BJ (cell line): ENCODE measurements at places on chromosomes 4 and X.
A peak's percentile ranks its signal among the peaks of the same experiment; 100 is the strongest.

DNA sequence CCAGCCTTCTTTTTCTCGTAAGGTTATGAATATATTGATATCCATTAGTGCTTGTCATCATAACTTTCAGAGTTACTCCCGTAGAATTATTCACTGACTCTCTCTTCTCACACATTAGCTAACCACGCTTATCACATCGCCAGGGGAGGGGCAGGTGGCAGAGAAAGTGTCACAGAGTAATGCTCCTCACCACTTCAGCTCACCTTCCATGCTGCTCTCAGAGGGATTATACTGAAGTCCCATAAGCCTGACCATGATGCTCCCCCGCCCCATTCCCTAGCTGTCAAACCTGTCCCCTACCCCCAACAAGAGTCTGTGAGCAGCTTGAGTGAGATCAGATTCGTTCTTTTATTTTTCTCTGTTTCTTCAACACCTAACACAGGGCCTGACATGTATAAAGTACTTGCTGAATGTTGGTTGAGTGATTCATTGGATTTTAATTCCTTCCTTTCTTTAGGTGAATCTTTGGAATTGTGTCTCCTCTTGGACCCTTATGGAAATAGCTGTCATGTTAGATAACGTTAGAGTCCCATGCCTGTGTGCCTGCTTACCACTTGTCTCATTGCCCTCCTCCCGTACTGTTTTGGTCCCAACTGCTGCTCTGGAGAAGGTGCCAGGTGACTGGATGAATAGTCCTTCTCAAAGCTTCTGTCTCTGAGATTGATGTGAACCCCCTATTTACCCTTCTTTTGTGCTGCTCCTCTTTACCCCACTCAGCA, 55.1 kb downstream of the RS1 start:
- DNase-seq: no peak

DNA sequence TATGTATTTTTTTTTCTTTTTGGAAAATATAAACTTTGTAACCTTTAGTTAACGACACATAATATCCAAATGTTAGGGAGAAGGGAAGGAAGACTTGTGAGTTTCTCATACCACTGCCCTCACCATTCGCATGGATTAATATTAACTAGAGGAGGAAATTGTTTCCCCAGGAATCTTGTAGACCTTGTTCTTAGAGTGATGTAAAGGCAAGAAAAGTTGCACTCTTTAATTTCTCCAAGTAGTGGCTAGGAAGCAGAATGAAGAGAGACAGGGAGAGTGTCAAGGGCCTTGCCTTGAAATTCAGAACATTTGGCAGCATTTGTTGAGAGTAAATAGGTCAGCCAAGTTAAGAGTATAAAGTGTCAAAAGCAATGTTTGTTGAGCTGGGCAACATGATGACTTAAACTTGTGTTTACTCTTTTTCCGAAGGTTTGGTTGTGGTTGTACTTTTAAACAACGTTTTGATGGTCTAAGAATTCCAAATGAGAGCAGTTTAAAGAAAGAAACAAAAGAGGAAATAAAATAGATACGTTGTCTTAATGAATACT, 105.7 kb downstream of the TENM3 start:
- no peak for DNase-seq

DNA sequence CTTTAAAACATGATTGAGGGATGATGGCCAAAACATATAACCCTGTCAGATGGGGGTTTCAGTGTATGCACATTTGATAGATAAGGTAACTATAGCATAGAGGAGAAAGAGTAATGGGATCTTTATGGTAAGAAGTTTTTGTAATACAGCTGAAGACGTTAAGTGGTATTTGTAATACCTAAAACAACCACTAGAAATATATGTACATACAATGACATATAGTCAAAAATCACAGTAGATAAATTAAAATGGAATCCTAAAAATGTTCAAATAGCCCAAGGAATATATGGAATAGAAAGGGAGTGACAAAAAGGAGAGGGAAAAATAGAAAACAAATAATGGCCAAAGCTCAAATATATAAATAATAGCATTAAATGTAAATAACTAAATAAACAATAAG, 371.3 kb upstream of the FSTL5 start:
- DNase-seq: no peak

DNA sequence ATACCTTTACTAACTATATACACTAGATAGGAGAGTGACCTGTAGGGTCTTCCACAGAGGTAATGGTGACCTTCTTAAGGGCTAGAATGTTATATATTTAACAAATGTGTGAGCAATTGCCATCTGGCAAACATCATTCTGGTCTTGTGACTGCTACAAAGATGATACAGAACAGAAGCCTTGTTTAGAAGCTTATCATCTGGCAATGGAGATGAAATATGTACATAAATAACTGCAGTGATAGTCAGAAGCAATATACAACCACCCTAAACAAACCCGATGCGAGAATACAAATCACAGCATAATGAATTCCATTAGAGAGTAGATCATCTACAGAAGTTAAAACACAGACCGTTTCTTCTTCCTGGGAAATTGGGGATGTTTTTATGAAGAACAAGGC, 952.7 kb upstream of the SLIT2 start:
- peak; percentile 19 for DNase-seq

DNA sequence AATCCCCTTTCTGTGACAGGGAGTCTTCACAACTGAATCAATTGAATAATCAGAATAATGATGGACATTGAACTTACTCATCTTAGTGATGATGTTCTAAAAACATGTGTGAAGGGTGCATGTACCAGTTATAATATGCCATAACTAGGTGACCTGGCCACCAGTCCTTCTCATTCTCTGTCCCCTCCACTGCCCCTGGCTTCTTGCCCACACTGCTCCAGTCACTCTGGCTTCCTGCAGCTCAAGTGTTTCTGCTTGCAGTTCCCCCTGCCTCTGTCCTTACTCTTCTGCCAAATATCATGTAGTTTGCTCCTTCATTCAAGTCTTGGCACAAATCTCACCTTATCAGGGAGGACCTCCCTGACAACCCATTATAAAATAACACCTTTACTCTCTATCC, 168.1 kb upstream of the SLC7A11 start:
- DNase-seq: no peak

GRCh38 chr4:152028131-152028530, 267.3 kb upstream of the GATB start:
- no peak for DNase-seq

DNA sequence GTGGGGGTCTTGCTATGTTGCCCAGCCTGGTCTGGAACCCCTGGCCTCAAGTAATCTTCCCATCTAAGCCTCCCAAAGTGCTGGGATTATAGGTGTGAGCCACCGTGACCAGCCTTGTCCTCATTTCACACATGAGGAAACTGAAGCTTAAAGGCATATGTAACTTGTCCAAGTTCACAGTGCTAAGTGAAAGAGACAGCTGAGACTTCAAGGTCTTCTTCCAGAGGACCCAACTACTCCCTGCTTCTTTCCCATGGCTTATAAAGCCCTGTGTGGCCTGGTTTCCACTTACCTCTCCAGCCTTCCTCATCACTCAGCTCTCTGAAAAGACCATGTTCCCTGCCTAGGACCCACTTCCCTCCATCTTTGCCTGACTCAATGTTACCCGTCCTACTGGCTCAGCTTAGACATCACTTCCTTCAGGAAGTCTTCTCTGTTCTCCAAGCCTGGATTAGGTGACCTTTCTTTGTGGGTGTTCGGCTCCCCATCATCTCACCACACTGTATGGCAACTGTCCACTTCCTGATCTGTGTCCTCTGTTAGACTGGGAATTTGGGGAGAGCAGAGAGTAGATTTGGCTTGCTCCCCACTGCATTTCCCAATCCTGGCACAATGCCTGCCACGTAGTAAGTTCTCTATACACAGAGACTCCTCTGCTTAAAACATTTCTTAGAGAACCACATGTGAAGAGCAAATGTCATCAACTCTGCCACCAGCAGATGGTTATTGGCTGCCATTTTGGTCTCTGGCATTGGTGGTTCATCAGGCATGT, 30.4 kb upstream of the LAMP2 start:
- no peak for DNase-seq

DNA sequence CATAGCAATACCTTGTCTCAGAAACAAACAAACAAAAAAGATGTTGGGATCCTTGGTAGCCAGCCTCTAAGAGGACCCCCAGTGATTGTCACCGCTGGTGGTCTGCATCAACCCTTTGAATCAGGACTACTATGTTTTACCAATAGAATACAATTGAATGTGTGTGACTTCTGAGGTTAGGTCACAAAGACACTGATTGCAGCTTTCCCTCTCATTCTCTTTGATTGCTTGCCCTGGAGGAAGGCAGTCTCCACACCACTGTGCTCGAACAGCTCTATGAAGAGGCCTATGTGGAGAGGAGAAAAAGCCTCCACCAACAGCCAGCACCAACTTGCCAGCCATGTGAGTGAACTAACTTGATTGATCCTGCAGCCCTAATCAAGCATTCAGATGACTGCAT, 2.8 kb upstream of the SMIM14 start:
- no peak for DNase-seq

- no peak for DNase-seq
These were observed 12.1 kb upstream of the TENM3 start for GRCh38 chr4:182231080-182231479.
